ENCODE measurements at places on chromosomes 11 and 22.

DNA sequence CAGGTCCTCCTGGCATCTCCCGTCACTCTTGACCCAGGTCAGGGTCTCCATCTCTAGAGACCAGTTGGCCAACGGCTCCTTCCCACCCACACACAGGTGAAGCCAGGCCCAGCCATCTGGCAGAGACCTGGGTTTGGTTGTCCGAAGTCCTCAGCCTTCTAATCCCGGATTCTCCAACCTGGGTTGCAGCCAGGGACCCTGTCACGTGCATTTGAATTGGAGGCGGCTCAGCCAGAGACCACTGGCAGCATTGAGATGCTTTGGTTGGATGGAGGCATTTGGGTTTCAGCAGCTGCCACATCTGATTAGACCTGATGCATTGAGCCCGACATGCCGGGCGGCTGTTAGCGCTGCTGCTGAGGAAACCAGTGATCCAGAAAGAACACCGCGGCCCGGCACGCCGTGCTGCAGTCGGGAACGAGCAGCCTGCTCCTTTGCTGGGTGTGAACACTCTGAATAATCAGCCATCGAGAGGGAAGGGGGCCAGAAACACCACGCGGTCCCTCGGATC lies 163.2 kb downstream of the BRD1 start:
- no peak for DNase-seq

DNA sequence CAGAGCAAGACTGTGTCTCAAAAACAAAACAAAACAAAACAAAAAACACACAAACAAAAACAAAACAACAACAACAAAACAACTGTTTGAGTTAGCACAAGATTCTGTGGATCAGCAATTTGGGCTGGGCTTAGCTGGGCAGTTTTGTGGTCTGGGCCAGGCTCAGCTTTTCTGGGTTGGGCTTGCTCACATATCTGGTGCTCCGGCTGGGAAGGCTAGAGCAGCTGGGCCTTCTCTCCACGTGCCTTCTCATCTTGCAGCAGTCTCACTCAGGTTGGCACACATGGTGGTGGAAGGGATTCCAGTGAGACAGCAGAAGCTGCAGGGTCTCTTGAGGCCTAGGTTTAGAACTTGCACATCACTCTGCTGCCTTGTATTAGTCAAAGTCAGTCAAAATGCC lies 35.7 kb downstream of the EIF3F start:
- DNase-seq, result no peak

GRCh38 chr11:31240340-31240904 lies 129.1 kb downstream of the DCDC1 start:
- peak; percentile 15 for DNase-seq

- DNase-seq, result no peak
Observed at GRCh38 chr11:103530257-103530656, 421.0 kb downstream of the DYNC2H1 start.

DNA sequence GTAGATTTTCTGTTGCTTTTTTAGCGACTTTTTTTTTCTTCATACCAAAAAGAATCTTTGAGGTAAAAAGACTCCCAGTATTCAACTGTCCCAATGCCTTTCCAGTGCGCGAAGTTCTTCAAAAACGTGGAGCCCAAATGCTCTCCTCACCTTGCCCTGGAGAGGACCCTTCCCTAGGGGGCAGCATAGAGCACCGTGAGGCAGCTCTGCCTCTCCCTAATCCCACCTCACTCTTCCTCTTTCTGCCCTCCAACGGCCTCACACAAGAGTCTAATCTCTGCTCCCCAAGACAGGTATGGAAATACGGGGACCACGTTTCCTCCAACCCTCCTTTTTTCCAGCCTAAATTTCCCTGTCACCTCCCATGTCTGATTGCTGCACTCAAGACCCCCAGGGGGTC lies 117.5 kb upstream of the ALX4 start:
- DNase-seq, result peak; percentile 23

- peak; percentile 81 for DNase-seq
Observed at GRCh38 chr22:29216873-29217666, 11.4 kb downstream of the EMID1 start.

DNA sequence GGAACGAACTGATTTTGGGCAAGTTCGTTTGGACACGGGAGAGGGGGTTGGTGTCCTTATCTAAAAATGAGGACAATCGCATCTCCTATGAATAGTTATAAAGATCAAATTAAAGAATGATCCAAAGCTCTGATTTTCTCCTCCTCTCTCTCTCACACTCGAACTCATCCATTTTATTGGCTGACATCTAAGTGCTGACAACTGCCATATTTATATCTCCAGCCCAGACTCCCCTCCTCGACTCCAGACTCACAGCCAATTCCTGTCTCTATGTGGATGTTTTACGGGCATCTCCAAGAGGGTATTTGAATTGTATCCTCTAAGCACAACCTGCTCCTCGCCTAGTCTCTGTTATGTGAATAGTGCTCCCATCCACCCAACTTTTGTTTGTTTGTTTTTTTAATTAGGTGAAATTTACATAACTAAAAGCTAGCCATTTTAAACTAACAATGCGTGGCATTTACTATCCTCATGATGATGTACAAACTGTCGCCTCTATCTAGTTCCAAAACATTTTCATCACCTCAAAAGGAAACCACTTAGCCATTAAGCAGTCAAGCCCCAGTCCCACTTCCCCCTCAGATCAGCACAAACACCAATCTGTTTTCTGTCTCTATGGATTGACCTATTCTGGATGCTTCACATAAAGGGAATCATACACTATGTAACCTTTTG lies 4.0 kb downstream of the SYN3 start:
- DNase-seq, result no peak

DNA sequence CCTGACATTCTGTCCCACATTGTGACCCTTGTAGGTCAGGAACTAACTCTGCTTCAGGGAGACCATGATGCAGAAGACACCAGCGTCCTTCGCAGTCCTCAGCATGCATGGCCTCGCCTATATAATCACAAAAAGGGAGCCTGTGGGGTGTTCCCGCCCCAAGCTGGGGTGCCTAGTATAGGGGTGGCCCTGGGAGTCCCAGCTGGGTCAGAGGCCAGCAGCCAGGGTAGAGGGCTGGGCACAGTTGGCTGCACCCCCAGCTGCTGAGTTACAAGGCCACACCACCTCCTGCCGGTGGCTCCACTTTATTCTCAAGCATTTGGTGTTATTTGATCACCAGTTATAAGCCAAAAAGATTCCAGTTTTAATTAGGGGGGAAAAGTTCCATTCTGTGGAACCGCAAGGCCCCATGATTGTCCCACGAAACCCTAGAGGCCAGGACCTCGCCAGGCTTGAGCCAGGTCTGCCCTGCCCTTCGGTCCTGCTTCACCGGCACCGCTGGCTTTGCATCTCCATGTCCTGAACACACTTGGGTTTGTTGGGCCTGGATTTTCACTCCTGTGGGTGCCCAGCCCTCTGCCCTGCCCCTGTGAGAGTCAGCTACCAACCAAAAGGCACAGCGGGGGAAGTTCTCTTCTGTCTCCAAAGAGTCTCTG lies 15.0 kb upstream of the GNB1L start:
- DNase-seq, result no peak

GRCh38 chr11:19080579-19080993 lies 20.1 kb upstream of the MRGPRX2 start:
- no peak for DNase-seq

GRCh38 chr11:27718863-27719545 lies 18.7 kb upstream of the BDNF start:
- DNase-seq, result no peak

DNA sequence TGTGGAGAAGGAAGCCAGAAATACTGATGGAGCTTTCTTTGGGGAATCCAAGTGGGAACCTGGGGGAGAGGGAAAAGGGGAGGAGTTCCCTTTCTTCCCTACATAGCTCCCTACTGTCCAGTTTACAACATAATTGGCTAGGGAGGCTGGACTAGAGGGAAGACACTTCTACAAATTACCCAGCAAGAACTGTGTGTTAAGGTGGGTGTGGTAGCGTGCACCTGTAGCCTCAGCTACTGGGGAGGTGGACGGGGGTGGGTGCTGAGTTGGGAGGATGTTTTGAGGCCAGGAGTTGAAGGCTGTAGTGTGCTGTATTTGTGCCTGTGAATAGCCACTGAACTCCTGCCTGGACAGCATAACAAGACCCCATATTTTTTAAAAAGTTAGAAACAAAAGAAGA lies 74.0 kb downstream of the NAV2 start:
- no peak for DNase-seq

GRCh38 chr11:20483931-20484330 lies 96.4 kb downstream of the PRMT3 start:
- DNase-seq, result no peak

DNA sequence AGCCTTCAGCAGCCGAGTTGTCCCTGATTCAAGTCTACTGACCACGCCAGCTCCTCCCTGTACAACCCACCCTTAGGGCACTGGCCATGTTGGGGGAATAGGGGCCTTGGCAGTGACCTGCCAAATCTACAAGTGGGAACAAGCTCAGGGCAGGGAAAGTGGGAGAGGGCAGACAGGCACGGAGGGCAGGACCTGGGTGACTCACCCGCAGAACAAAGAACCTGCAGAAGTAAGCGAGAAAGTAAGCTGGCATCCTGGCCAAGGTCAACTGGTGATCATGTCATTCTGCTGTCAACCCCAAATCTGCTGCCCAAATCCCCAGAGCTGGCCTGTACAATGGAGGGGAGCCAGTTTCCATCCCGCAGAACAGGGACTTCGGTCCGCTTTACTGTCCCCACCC lies 7.9 kb upstream of the SCGB1A1 start:
- DNase-seq, result no peak

GRCh38 chr11:46234311-46234710 lies 43.2 kb upstream of the CREB3L1 start:
- DNase-seq, result no peak

GRCh38 chr22:48071828-48072227 lies 1309.4 kb downstream of the TBC1D22A start:
- DNase-seq, result no peak

DNA sequence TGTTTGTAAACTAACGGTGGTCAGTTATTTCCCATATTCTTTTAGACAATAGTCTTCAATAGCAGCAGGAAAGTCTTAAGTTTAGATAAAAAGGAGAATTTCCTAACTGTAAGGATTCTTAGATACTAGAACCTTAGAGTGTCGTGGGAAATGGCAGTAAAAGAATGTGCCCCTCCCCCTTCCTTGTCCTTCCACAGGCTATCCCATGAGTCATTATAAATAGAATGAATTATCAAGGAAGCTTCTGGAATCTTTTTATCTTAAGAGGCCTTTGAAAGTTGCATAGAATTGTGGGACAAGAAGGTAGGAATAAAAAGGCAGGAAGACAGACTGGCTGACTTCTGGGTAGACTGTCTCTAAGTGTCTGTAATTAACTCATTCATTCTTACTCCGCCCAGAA lies 165.2 kb upstream of the TBCEL start:
- no peak for DNase-seq

- DNase-seq, result no peak
Observed at GRCh38 chr11:57360991-57361390, 20.0 kb downstream of the PRG3 start.

- no peak for DNase-seq
Observed at GRCh38 chr11:126153972-126154371, 57.5 kb downstream of the RPUSD4 start.

DNA sequence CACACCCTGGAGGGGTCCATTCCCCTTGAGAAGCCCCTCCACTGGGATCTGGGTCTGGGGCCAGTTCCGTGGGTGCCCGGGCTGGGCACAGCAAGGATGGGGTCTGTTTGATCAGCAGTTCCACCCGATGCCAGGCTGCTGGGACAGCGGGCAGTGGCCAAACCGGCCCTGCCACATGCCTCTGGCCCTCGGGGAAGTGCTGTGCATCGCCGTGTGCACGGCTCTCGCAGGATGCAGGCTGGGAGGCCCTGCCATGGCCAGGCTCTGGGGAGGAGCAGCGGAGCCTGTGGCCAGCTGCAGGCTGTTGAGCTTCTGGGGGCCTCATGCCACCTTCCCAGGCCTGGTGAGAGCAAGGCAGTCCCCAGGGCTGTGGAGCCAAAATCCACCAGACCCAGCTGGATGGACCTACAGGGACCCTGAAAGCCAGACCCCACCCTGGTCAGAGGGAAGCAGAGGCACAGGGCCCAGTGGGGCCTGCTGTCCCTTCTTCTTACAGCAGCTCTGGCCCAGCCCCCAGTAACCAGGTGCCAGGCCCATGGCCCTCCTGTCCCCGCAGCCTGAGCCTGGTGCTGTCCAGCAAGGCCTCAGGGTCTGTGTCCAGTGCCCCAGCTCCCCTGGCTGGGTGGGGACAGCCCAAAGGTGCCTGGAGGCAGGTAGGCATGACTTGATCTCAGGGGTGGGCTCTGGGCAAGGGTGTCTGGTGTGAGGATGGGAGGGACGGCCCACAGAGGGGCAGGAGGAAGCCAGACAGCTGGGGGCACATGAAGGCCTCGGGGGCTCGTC lies 57.3 kb downstream of the WNT7B start:
- DNase-seq, result no peak

- peak; percentile 30 for DNase-seq
Observed at GRCh38 chr11:115581871-115582639, 77.8 kb upstream of the CADM1 start.

GRCh38 chr11:7020183-7020917 lies at the start of the genes NLRP14 and ZNF214:
Gene NLRP14 (plus strand): TSS chr11:7020479. CDS start chr11:7038587, 18,108 bp downstream.
Gene ZNF214 (minus strand): TSS chr11:7020346. CDS start chr11:7002835, 17,511 bp downstream.
- DNase-seq, result peak; percentile 90

- DNase-seq, result peak; percentile 43
Observed at GRCh38 chr22:22201185-22201929, 43.2 kb upstream of the VPREB1 start.

DNA sequence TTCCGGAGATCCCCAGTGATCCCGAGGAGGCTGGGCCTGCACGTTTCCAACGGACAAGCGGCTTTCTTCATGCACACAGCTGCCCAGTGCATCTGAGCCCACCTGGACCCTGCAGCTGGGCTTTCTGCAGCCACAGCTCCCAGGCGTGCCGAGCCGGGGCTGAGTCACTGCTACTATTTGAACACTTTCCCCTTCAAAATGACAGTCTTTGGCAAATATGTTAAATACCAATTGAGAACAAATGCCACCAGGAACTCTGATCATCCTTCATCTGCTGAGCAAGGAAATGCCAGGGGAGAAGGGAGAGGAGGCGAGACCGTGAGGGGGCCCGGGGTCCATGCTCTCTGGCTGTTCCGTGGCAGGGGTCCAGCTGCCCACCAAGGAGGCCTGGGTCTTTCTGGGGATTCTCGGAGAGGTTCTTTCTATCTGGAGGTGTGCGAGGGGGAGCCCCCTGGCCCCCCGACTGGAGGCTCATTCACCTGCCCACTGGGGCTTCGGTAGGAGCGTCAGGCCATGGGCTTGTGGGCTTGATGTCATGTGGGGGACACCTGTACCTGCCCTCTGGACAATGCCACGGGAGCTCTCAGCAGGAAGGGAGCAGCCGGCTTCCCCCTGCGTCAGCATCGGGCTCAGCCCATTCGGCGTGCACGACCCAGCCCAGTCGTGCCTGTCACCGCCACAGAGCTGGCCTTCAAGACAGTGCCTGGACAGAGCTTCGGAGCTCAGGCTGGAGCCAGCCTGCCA lies 159.6 kb downstream of the CTTN start:
- DNase-seq, result no peak

Measured in HuH-7 (cell line).